ENCODE measurements at places on chromosomes 11 and 22.

GRCh38 chr22:36816636-36817524 is at the start of gene PVALB:
PVALB (minus strand) TSS chr22:36817035; CDS start chr22:36817005, 30 bp downstream.
- DNase-seq = no peak

GRCh38 chr11:18145837-18146236 is 13.5 kb downstream of the MRGPRX3 start:
- DNase-seq = no peak

GRCh38 chr11:113888848-113889247 is 13.5 kb upstream of the USP28 start:
- DNase-seq = no peak

GRCh38 chr22:44848791-44849420 is 96.5 kb downstream of the ARHGAP8 start:
- no peak for DNase-seq

GRCh38 chr22:41481925-41482318 is 13.0 kb downstream of the ACO2 start:
- DNase-seq = no peak

- no peak for DNase-seq
These were observed 5.4 kb upstream of the MADD start for GRCh38 chr11:47264521-47264920.

Data from NCI-H187 (cell line).